CD4-positive, alpha-beta T cell treated with Interleukin-6 for 4 hours (primary cell): ENCODE measurements at places on chromosomes 5 and 9.
A peak's percentile ranks its signal among the peaks of the same experiment; 100 is the strongest.

- no peak for DNase-seq
Observed at GRCh38 chr5:43515678-43516048, 715 bp upstream of the C5orf34 start.

DNA sequence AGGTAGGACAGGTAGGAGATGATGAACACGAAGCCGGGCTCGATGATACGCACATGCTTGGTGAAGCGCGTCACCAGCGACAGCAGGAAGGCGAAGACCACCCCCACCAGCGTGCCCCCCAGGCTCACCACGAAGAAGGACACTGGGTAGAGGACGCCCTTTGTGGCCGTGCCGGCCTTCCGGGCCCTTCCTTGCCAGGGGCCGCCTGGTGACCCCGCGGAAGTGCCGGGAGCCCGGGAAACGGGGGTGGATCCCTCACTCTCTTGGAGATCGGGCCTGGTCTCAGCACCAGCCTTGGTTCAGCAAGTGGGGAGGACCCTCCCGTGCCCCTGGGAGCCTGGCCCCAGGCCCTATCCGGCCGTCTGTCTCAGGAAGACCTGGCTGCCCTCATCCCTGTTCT is 39.7 kb downstream of the SLC9A3 start:
- DNase-seq, result no peak

GRCh38 chr5:172107571-172107970 is 80.5 kb downstream of the STK10 start:
- DNase-seq, result no peak

- DNase-seq, result no peak
Observed at GRCh38 chr5:111572561-111572960, 60.2 kb upstream of the STARD4 start.

- no peak for DNase-seq
Observed at GRCh38 chr5:173355561-173355960, 27.3 kb upstream of the STC2 start.

GRCh38 chr5:82487131-82487530 is 209.0 kb upstream of the RPS23 start:
- no peak for DNase-seq

DNA sequence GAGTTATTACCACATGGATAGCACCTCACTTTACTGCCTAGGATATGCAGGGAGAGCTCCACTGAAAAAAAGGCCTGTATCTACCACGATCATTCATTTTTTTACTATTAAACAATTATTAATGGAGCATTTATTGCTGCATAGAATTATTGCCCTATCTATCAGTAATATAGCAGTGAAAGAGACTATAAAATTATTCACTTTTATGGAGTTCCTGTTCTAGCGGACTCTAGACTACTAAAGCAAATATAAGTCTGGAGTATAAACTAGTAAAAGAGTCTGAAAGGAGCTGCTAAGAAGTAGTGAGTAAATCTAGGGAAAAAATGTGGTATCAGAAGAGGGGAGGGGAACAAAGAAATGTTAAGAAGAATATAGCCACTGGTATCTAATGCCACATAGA is 150.4 kb upstream of the CYLC2 start:
- no peak for DNase-seq

DNA sequence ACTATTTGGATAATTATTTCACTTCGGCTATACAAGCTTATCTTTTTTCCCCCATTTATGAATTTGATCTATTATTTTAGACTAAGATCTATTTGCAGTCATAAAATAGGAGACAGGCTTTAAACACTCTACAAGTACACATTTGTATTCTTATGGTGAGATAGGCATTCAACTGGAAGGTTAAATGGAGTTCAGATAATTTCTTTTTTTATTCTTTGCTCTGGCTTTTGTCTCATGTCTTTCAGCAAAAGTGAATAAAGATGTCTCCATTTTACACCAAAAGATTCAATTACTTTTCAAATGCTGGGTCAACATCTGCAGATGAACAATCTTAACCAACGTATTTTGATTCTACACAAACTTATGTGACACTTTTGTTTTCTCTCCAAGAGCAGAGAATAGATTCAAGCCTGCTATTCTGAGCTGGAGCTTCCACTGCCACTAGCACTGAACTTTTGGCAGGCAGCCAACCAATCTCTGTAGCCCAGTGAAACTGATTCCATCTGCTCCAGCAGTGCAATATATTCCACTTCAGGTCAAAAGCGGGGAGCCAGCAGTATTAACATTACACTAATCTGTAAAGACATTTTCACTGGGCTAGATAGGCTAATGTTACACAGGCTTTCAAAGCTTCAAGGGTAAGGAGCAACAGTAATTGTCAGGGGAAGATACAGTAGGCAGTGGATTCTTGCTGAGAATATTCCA is 452.0 kb upstream of the ZNF608 start:
- DNase-seq, result no peak

GRCh38 chr9:32703635-32704034 is 68.2 kb upstream of the TAF1L start:
- no peak for DNase-seq

GRCh38 chr5:173155912-173156311 is 11.6 kb downstream of the BNIP1 start:
- no peak for DNase-seq

- no peak for DNase-seq
Observed at GRCh38 chr5:111237470-111237869, 13.3 kb downstream of the CAMK4 start.

- DNase-seq, result no peak
Observed at GRCh38 chr5:16539169-16539666, 73.6 kb upstream of the ZNF622 start.

DNA sequence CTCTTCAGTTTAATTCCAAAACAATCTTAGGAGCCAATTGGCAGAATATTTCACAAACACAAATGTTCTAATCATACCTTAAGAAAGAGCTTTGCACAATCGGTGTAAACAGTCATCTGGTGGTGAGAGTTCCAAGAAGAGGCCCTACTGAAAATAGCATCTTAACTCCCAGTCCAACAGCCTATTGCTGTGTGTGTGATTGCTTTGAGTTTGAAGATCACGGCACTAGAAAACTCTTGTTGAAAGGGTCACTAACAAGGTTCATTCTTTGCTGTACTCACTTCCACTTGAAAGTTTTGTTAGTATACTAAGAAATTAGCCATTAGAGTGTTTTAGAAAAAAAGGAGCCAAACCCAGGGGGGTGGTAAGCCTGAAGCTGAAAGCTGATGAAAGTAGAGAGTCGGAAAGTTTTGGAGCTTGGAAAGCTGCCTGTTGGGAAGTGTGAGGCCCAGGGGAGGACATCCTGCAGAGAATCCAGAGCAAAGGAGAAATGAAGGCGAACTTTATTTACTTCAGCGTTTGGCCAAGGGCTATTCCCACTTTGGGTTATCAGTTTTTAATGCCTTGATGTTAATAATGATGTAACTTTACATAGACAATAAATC is 180.3 kb upstream of the GHR start:
- DNase-seq, result no peak

DNA sequence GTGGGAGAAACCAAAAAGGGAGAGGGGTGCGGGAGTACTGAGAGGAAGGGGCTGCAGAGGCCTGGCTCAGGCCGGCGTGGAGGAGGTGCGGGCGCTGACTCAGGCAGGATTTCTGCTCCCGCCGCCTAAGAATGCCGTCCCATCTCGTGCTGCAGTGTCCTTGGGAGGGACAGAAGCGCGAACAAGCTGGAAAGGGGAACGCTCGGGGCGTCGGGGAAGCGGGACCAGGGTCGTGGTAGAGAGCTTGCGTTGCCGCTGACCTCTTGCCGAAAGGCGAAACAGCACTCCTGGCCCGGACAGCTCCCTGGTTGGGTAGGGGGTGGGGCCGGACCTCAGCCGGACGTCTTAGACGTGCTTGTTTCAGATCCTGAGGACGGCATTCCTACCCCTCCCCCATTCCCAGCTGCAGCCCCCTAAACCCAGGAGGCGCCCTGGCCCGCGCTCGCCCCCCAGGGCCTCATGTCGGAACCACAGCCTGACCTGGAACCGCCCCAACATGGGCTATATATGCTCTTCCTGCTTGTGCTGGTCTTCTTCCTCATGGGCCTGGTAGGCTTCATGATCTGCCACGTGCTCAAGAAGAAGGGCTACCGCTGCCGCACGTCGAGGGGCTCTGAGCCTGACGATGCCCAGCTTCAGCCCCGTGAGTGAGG is 1.1 kb downstream of the RELL2 start:
- peak; percentile 68 for DNase-seq

GRCh38 chr9:76607730-76608436 is 148.9 kb downstream of the GCNT1 start:
- DNase-seq, result no peak

- no peak for DNase-seq
Observed at GRCh38 chr5:83277953-83278352, 193.6 kb upstream of the VCAN start.

DNA sequence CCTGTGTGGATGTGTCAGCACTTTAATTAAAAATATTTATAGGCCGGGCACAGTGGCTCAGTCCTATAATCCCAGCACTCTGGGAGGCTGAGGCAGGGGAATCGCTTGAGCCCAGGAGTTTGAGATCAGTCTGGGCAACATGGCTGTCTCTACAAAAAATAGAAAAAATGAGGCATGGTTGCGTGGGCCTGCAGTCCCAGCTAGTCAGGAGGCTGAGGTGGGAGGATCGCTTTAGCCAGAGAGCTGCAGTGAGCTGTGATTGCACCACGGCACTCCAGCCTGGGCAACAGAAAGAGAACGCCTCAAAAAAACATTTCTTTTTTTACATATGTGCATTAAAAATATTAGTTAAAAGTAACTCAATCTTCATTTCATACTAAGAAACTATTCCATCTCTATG is 6.2 kb downstream of the TBC1D9B start:
- DNase-seq, result no peak

- DNase-seq, result no peak
Observed at GRCh38 chr5:65873181-65873750, 53.1 kb upstream of the ERBIN start.

- no peak for DNase-seq
Observed at GRCh38 chr9:121735793-121736770, 84.6 kb downstream of the DAB2IP start.

- no peak for DNase-seq
Observed at GRCh38 chr5:61234019-61234418, 71.8 kb upstream of the SMIM15 start.

- no peak for DNase-seq
Observed at GRCh38 chr5:120684749-120685415, 220.8 kb downstream of the PRR16 start.

DNA sequence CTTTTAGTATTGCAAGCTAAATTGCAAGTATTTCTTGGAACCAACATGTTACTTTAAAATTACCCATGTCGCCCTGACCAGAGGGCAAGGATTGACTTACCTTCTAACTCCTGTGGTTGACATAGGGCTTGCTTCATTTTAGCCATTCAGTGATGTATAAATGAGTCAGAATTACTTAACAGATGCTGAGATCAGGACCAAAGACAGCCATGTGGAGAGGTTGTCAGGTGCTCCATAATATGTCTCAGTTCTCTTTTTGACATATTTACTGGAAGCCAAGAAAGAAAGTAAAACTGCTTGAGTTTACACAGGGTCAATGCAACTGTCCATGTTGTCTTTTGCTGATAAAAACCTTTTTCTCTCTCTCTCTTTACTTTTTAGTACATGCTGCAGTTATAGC is 33.2 kb downstream of the F2RL2 start:
- DNase-seq, result no peak

- peak; percentile 35 for DNase-seq
Observed at GRCh38 chr9:99105152-99106043, 485 bp downstream of the TGFBR1 start.

GRCh38 chr5:131532031-131532640 is 102.9 kb downstream of the RAPGEF6 start:
- DNase-seq, result no peak

GRCh38 chr5:68381060-68381459 is 165.5 kb downstream of the PIK3R1 start:
- DNase-seq, result no peak

- DNase-seq, result no peak
Observed at GRCh38 chr5:147750065-147750464, 32.5 kb downstream of the JAKMIP2 start.

- DNase-seq, result no peak
Observed at GRCh38 chr5:149778303-149779123, 48.4 kb downstream of the PPARGC1B start.
